ENCODE measurements at places on chromosomes 5 and 9. TPM values are rescaled to one million over a fixed set of nuclear protein-coding genes. Genes with fewer than 3 reads are reported as not detected.

- no peak overlapping the region for H3K4me3 ChIP-seq
- H3K4me1 ChIP-seq = peaks cover 14% of the 10 kb centered on the region
- no peaks in the 10 kb centered on the region for H3K36me3 ChIP-seq
- no peaks in the 10 kb centered on the region for H3K27me3 ChIP-seq
- DNase-seq = no peak
Observed at GRCh38 chr5:168683247-168683926, 104.2 kb upstream of the PANK3 start.

DNA sequence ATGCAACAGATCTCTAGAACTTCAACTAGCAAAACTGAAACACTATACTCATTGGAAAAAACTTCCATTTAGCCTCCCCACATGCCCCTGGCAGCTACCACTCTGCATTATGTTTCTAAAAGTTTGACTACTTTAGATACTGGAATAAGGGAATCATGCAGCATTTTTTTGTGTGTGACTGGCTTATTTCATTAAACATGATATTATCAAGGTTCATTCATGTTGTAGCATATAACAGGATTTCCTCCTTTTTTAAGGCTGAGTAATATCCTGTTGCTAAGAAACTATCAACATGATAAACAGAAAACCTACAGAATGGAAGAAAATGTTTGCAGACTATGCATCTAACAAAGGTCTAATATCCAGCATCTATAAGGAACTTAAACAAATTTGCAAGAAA lies 597.9 kb downstream of the DMRTA1 start:
- no peak overlapping the region for H3K27ac ChIP-seq
- no peaks in the 10 kb centered on the region for H3K36me3 ChIP-seq
- H3K4me1 ChIP-seq = no peaks in the 10 kb centered on the region
- no peak overlapping the region for H3K4me3 ChIP-seq
- DNase-seq = no peak

- H3K4me3 ChIP-seq = no peak overlapping the region
- H3K36me3 ChIP-seq = no peaks in the 10 kb centered on the region
- H3K27me3 ChIP-seq = peaks cover 15% of the 10 kb centered on the region
- no peak overlapping the region for H3K27ac ChIP-seq
Observed at GRCh38 chr9:2859776-2860379, 16.0 kb upstream of the PUM3 start.

GRCh38 chr5:40365342-40366330 lies 314.1 kb upstream of the PTGER4 start:
- no peak overlapping the region for H3K4me3 ChIP-seq
- H3K36me3 ChIP-seq = no peaks in the 10 kb centered on the region
- no peaks in the 10 kb centered on the region for H3K27me3 ChIP-seq
- H3K27ac ChIP-seq = no peak overlapping the region

The PCDHA9 gene
- total RNA-seq = 0.19 TPM

DNA sequence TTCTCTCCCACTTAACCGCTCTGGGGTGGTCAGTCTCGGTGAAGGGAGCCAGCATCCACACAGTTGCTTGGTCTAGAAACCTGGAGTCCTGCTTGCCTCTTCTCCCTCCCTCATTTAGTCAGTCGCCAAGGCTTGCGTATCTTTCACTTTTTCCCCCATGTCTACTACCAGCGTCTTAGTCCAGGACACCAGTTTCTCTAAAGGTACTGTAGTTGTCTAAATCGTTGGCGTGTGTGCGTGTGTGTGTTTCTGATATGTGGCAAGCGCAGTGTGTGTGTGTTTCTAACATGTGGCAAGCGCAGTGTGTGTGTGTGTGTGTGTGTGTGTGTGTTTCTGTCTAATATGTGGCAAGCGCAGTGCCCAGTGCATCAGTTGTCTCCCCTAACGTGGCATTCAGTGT lies 641 bp downstream of the ATP6V1G1 start:
- peaks cover 57% of the 10 kb centered on the region for H3K4me1 ChIP-seq
- DNase-seq = no peak
- peak overlapping the region; percentile 97 for H3K27ac ChIP-seq
- peak overlapping the region; percentile 87 for H3K4me3 ChIP-seq
- peaks cover 6% of the 10 kb centered on the region for H3K36me3 ChIP-seq
- no peaks in the 10 kb centered on the region for H3K27me3 ChIP-seq

DNA sequence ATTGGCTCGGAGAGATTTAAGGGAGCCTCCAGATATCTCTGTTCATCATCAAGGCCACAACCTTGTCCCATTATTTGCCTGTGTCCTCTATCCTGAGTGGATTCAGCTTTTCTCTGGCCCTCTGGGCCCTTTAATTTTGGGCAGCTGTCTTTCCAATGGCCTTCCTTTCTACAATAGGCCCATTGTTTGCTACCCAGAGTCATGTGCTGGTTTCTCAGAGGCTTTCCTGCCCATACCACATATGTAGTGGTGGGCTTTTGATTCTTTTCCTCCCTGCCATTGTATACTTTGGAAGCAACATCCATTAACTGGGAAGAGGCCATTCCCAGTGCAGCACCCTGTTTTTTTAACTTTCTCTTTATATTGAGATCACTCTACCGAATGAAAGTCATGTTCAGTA lies 233.9 kb upstream of the SGCD start:
- H3K27ac ChIP-seq = no peak overlapping the region
- H3K4me3 ChIP-seq = no peak overlapping the region
- no peak for DNase-seq
- no peaks in the 10 kb centered on the region for H3K27me3 ChIP-seq
- H3K4me1 ChIP-seq = no peaks in the 10 kb centered on the region

DNA sequence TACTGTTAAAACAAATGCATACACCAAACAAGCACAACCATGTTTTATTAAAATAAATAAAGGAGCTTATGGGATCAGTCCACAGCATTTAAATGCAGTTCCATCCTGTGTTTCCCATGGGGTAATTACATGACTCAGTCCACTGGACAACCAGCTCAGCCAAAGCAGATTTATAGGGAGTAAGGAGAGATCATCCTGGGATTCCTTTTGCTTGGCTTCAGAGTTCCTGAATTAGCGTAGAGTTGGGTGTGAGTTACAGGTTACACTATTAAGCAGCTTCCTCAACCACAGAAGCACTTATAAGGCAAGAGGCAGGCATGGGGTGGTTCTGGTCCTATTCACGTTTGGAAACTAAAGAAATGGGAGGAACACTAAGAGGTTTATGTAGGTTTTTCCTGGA lies 381.1 kb upstream of the ACTBL2 start:
- H3K27ac ChIP-seq = no peak overlapping the region
- H3K27me3 ChIP-seq = no peaks in the 10 kb centered on the region
- H3K36me3 ChIP-seq = no peaks in the 10 kb centered on the region
- H3K4me3 ChIP-seq = no peak overlapping the region
- DNase-seq = no peak
- H3K4me1 ChIP-seq = peaks cover 31% of the 10 kb centered on the region

- no peaks in the 10 kb centered on the region for H3K36me3 ChIP-seq
- H3K4me1 ChIP-seq = peaks cover 11% of the 10 kb centered on the region
- no peaks in the 10 kb centered on the region for H3K27me3 ChIP-seq
- no peak overlapping the region for H3K4me3 ChIP-seq
Observed at GRCh38 chr5:52896534-52897237, 92.5 kb upstream of the ITGA2 start.

DNA sequence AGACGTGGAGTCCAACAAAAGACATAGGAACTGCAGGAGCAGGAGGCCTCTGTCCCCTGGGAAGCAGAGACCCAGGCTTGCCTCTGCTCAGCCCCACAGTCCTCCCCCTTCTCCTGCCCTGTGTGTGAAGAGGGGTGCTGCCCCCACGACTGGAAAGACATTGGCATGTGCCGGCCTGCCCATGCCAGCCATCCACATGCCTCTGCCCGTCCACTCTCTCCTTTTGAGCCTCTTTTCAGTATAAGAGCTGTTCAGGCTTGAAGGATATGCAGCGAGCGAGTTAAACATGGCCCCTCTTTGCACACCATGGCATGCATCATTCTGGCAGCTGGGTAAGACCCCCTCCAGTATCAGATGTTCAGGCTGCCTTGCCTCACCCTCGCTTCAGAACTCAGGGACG lies 159.7 kb upstream of the OTULINL start:
- peaks cover 3% of the 10 kb centered on the region for H3K4me1 ChIP-seq
- peaks cover 55% of the 10 kb centered on the region for H3K36me3 ChIP-seq
- no peak overlapping the region for H3K27ac ChIP-seq

The ANKRD31 gene
- total RNA-seq = 0.19 TPM

DNA sequence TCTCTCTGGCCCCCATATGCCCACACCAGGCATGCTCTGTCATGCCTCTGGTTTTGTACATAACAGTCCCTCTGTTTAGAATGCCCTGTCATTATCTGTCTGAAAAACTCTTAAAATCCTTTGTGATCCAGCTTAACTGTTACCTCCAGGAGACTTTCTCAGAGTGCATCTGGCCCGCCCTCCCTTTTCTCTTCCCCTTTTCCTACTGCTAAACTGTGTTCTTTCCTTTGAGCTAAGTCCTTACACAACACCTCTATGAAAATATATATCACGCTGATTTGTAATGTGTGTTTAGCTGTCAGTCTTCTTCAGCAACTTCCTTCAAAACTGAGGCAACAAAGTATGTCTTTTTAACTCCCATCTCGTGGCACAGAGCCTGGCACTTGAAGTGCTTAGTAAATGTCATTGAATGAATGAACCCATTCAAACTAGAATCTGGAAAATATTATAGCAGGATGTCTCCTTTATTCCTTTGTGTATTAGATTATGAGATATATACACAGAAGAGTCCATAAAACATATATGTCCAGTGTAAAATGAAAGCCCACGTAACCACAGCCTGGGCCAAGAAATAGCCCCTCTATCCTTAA lies 166.2 kb upstream of the KLF9 start:
- H3K4me1 ChIP-seq = peaks cover 16% of the 10 kb centered on the region
- no peaks in the 10 kb centered on the region for H3K27me3 ChIP-seq
- H3K4me3 ChIP-seq = no peak overlapping the region
- no peak for DNase-seq

GRCh38 chr9:84867186-84867585 lies 197.7 kb downstream of the NTRK2 start:
- H3K4me1 ChIP-seq = peaks cover 14% of the 10 kb centered on the region
- no peak overlapping the region for H3K27ac ChIP-seq
- H3K36me3 ChIP-seq = no peaks in the 10 kb centered on the region
- H3K27me3 ChIP-seq = no peaks in the 10 kb centered on the region
- no peak for DNase-seq

The RFESD gene
- total RNA-seq = 4.9 TPM

- no peak overlapping the region for H3K27ac ChIP-seq
- no peaks in the 10 kb centered on the region for H3K27me3 ChIP-seq
- DNase-seq = no peak
- H3K4me1 ChIP-seq = no peaks in the 10 kb centered on the region
- no peak overlapping the region for H3K4me3 ChIP-seq
- peaks cover 100% of the 10 kb centered on the region for H3K36me3 ChIP-seq
Observed at GRCh38 chr9:130626249-130626996, 38.0 kb upstream of the PRDM12 start.

- H3K36me3 ChIP-seq = no peaks in the 10 kb centered on the region
- no peaks in the 10 kb centered on the region for H3K27me3 ChIP-seq
- DNase-seq = no peak
- H3K4me1 ChIP-seq = peaks cover 13% of the 10 kb centered on the region
Observed at GRCh38 chr5:56272765-56273164, 39.6 kb upstream of the ANKRD55 start.

The PRDM9 gene
- total RNA-seq = not detected

- no peak for DNase-seq
- no peaks in the 10 kb centered on the region for H3K36me3 ChIP-seq
- peaks cover 3% of the 10 kb centered on the region for H3K4me1 ChIP-seq
- no peak overlapping the region for H3K27ac ChIP-seq
Observed at GRCh38 chr9:100064872-100065581, 33.8 kb downstream of the ERP44 start.

The NACC2 gene
- 12.6 TPM for total RNA-seq

- H3K36me3 ChIP-seq = no peaks in the 10 kb centered on the region
- H3K4me3 ChIP-seq = no peak overlapping the region
- no peak overlapping the region for H3K27ac ChIP-seq
- no peaks in the 10 kb centered on the region for H3K27me3 ChIP-seq
Observed at GRCh38 chr5:149915392-149916260, 29.0 kb downstream of the PDE6A start.

- H3K4me3 ChIP-seq = no peak overlapping the region
- DNase-seq = no peak
- peaks cover 65% of the 10 kb centered on the region for H3K27me3 ChIP-seq
- no peaks in the 10 kb centered on the region for H3K36me3 ChIP-seq
- no peaks in the 10 kb centered on the region for H3K4me1 ChIP-seq
Observed at GRCh38 chr5:1867815-1868143, 14.9 kb downstream of the IRX4 start.

- H3K4me1 ChIP-seq = no peaks in the 10 kb centered on the region
- H3K36me3 ChIP-seq = no peaks in the 10 kb centered on the region
- no peak overlapping the region for H3K4me3 ChIP-seq
- peaks cover 18% of the 10 kb centered on the region for H3K27me3 ChIP-seq
Observed at GRCh38 chr5:174195517-174195916, 150.0 kb downstream of the NSG2 start.

The OR1Q1 gene
- total RNA-seq = not detected

GRCh38 chr5:175281714-175282113 lies 162.3 kb downstream of the DRD1 start:
- H3K36me3 ChIP-seq = no peaks in the 10 kb centered on the region
- no peak for DNase-seq
- no peaks in the 10 kb centered on the region for H3K4me1 ChIP-seq
- no peak overlapping the region for H3K27ac ChIP-seq
- H3K4me3 ChIP-seq = no peak overlapping the region

The HRCT1 gene
- 2.9 TPM for total RNA-seq
